ENCODE measurements at places on chromosomes 13 and 19. TPM values are rescaled to one million over a fixed set of nuclear protein-coding genes. Genes with fewer than 3 reads are reported as not detected.

The PHLDB3 gene
- total RNA-seq, result 15.2 TPM

The FUT2 gene
- not detected for total RNA-seq

The FBXL12 gene
- 27.7 TPM for total RNA-seq

The ZNF571 gene
- 0.89 TPM for total RNA-seq

The LIPE gene
- 7.3 TPM for total RNA-seq

The CD209 gene
- not detected for total RNA-seq

The ZNF180 gene
- total RNA-seq, result 13.8 TPM

The SLC25A42 gene
- 11.5 TPM for total RNA-seq

The IZUMO2 gene
- not detected for total RNA-seq

The KCNN1 gene
- not detected for total RNA-seq

The SPPL2B gene
- total RNA-seq, result 37.7 TPM

The KRTDAP gene
- total RNA-seq, result not detected

The DACH1 gene
- total RNA-seq, result under 0.01 TPM

The RNF17 gene
- not detected for total RNA-seq

The FBN3 gene
- not detected for total RNA-seq

The APOE gene
- total RNA-seq, result 11.8 TPM

The ADPRHL1 gene
- 0.89 TPM for total RNA-seq

The ERICH6B gene
- total RNA-seq, result not detected

The C19orf53 gene
- total RNA-seq, result 219 TPM

The FCAR gene
- total RNA-seq, result not detected

The FFAR1 gene
- not detected for total RNA-seq

The PRRG2 gene
- not detected for total RNA-seq

The SKA3 gene
- total RNA-seq, result 15.8 TPM

The ADAT3 gene
- total RNA-seq, result 6.3 TPM

The TMIGD2 gene
- not detected for total RNA-seq

The CPAMD8 gene
- 0.71 TPM for total RNA-seq

The DZIP1 gene
- 23.4 TPM for total RNA-seq

The CGB7 gene
- 0.53 TPM for total RNA-seq

The JSRP1 gene
- total RNA-seq, result not detected

The KLK14 gene
- total RNA-seq, result not detected

The FBXL3 gene
- 39.7 TPM for total RNA-seq

The MISP3 gene
- total RNA-seq, result 0.35 TPM

The EFNA2 gene
- total RNA-seq, result not detected

The FFAR3 gene
- not detected for total RNA-seq

The ZNF536 gene
- total RNA-seq, result not detected

The WDR87 gene
- total RNA-seq, result not detected

The CLDND2 gene
- not detected for total RNA-seq

The SERP2 gene
- total RNA-seq, result 11.2 TPM

The TMEM255B gene
- total RNA-seq, result 0.53 TPM

The PDE4C gene
- not detected for total RNA-seq

The FGF21 gene
- not detected for total RNA-seq

The SIGLEC14 gene
- not detected for total RNA-seq

The MCF2L gene
- total RNA-seq, result not detected

The P2RY11 gene
- total RNA-seq, result 4.6 TPM

The SBK2 gene
- not detected for total RNA-seq

The VSTM1 gene
- not detected for total RNA-seq

The CYP2A6 gene
- not detected for total RNA-seq

The LRFN3 gene
- total RNA-seq, result 3.2 TPM

The MARCHF2 gene
- total RNA-seq, result 111 TPM

The MTUS2 gene
- not detected for total RNA-seq

The LHB gene
- total RNA-seq, result not detected

The PDX1 gene
- not detected for total RNA-seq

The VAV1 gene
- total RNA-seq, result not detected

The BEST2 gene
- total RNA-seq, result not detected

The SHD gene
- total RNA-seq, result not detected

The CLDN10 gene
- not detected for total RNA-seq

Measured in myometrial cell (primary cell).